M059J (cell line): ENCODE measurements at places on chromosomes 12 and 14.
A peak's percentile ranks its signal among the peaks of the same experiment; 100 is the strongest.

DNA sequence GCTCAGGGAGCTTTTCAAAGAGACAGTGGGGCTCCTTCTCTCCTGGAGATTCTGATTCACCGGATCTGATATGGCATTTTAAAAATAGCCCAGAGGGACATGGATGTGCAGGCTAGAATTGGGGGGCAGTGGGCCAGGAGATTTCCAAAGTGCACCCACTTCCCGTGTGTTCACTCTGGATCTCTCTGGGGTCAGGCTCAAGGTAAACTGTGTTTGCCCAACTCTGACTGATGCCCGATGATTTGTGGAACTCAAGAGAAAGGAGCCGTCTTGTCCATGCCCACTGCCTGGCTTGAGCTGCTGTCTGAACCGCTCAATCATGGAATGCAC, 17.9 kb downstream of the FAM181A start:
- no peak for DNase-seq

GRCh38 chr12:87054226-87054625, 798.0 kb upstream of the MGAT4C start:
- DNase-seq = peak; percentile 28

GRCh38 chr12:94623161-94623920, 27.0 kb downstream of the TMCC3 start:
- no peak for DNase-seq

GRCh38 chr12:99619389-99620158, 28.0 kb upstream of the GARIN6 start:
- peak; percentile 47 for DNase-seq

DNA sequence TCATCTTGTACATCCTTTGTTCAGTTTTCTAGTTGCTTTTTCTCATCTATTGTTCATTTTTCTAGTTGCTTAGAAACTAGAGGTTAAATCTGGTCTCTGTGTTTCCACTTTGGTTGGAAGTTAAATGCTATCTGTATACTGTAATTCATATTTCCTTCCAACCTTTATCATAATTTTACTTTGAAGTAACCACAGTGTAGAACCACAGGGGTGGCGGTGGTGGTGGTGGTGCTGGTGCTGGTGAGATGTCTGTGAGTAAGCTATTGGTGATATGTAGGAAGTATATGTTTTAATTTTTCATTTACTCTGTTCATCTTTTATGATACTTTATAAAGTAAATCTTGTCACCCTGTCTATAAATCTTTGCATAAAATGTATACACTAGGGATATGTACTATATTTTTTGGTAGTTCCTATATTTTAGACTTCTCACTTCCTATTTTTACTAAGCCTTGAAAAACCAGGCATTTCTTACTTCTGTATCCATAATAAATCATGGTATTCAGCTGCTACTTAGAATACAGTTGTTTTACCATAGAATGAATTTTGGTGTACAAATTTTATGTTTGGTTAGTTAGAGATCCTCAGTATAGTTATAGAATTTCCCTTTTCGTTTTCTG, 31.9 kb downstream of the CCDC91 start:
- no peak for DNase-seq

GRCh38 chr14:100988956-100989355, 85.4 kb upstream of the RTL1 start:
- DNase-seq = no peak
